ENCODE measurements at places on chromosomes 3 and 15.

- no peak for DNase-seq
Measured at GRCh38 chr3:160950542-160950941, 154.6 kb downstream of the B3GALNT1 start.

GRCh38 chr15:37788330-37788729 lies 146.1 kb upstream of the TMCO5A start:
- DNase-seq = no peak

DNA sequence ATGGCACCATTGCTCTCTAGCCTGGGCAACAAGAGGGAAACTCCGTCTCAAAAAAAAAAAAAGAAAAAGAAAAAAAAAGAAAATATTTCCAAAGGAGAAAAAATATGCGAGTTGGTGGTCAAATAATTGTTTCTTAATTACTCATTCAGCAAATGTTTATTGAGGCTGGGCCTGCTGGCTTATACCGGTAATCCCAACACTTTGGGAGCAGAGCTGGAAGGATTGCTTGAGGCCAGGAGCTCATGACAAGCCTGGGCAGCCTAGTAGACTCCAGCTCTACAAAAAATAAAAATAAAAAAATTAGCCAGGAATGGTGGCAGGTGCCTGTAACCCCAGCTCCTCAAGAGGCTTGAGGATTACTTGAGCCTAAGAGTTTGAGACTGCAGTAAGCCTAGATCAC lies 4.1 kb downstream of the KNL1 start:
- no peak for DNase-seq

DNA sequence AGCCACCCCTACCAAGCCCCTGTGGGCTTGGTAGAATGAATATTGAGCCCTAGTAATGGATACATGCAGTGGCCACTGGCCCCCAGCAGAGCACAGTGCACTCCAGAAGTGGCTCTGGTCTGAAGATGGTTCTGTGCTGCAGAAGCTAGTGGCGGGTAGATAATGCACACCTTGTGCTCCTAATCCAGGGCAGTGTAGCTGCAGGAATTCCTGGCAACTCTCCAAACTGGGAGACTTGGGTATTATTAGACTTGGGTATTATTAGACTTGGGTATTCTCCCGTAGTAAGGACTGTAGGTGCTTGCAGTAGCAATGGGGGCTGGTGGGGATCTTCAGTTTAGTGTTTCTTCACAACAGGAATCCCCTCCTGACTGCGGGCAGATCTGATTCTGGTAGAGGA lies 34.7 kb downstream of the NUSAP1 start:
- DNase-seq = no peak

DNA sequence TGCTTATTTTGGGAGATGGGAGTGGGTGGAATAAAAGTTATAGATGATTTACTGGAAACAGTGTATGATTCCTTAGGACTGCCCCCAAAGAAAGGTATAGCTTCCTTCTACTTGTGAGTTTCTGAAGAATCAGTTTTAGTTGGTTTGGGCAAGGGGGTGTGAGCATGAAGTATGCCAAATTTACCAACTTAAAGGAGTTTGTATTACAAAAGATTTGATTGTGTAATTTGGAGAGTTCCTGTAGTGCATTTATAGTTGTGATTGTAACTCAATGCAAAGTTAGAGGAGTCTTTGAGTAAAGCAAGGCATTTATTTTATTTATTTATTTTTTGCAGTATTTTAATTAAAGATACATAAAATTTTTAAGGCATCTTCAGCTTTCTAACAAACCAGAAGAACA lies 42.8 kb downstream of the TSC22D2 start:
- DNase-seq = no peak

DNA sequence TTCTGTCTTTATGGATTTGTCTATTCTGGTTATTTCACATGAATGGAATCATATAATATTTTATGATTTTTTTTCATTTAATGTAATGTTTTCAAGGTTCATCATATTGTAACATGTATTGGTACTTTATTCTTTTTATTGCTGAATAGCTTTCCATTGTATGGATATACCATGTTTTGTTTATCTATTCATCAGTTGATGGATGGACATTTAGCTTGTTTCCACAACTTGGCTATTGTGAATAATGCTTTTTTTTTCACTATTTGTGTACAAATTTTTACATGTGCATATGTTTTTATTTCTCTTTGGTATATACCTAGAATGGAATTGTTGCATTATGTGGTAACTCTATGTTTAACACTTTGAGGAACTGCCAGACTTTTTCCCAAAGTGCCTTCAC lies 64.7 kb downstream of the PFN2 start:
- no peak for DNase-seq

DNA sequence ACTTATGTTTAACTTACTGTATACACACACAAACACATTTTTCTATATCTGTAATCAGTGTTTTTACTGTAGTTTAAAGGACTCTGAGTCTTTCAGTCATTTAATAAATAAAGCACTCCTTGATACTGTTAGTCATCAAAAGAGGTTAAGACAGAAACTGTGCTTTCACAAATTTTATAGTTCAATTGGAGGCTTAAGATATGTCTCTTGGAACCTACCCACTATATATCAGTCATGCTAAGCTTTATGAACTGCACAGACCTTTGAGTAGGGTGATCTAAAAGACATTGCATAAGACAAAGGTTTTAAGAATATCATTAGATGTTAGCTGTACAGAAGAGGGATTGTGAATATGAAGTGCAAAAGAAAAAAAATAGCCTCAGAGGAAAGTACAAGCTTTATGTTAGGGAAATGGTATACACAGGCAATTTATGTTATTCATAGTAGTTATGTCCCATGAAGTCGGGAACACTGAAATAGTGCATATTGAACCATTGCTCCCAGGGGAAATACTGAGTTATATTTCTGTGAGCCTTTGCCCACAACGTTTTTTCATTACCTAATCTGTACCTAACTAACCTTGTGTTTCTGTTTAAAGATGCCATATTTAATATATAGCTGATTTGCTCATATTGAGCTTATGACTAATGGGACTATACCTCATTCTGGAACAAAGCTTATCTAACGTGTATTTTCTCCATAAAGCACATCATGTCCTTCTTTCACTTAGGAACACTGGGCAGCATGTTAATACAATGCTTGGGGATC lies 19.7 kb downstream of the CHMP2B start:
- no peak for DNase-seq

DNA sequence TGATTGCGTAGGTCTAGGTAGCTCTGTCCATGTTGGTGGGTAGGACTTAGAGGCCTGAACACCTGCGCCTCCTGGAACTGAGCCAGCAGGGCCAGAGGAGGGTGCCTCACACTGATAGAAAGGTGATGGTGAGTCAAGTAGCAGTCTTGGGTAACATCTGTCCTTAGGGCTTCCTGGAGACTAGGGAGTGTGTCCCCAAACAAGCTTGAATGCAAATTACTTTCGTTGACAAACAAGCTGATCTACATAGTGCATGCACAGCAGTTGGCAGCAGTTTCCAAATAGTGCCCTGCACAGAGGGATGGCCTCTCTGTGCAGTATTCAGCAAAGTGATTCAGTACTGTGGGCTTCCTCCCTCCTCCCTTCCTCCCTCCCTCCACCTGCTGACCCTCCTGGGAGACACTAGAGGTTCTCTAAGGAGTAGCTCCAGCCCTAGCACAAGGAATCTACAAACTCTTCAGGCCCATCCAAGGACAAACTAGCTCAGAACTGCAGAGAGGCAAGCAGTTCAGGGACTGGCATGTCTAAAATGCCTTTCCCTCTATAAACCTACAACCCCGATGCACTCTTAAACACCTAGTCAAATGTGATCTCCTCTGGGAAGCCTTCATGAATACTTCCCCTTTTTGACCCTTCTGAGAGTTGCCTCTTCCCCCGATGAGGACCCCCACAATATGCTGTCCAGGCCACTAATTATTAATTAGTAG lies 61.0 kb downstream of the TLE3 start:
- DNase-seq = no peak

GRCh38 chr3:129911261-129911861 lies 17.9 kb upstream of the TMCC1 start:
- DNase-seq = no peak

DNA sequence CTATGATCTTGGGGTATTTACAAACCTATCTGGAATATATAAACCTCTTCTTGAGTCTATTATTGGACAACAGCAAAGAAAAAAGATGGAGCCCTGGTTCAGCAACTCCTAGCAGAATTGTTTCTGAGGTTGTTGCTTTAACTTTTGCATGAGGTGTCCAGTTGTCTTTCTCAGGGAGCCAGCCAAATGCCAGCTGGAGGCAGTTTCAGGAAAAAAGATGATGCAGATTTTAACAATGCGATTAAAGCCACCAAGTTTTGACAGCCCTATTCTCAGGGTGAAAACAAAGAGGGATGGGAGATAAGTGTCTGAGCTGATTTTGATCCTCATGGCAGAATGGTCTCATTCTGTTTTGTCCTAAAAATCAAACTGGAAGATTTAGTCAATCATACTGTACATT lies 181.6 kb upstream of the RASGRP1 start:
- DNase-seq = no peak

- DNase-seq = no peak
Measured at GRCh38 chr3:49716169-49716568, 3.3 kb downstream of the AMIGO3 start.

- no peak for DNase-seq
Measured at GRCh38 chr3:172182797-172183196, 143.4 kb downstream of the FNDC3B start.

DNA sequence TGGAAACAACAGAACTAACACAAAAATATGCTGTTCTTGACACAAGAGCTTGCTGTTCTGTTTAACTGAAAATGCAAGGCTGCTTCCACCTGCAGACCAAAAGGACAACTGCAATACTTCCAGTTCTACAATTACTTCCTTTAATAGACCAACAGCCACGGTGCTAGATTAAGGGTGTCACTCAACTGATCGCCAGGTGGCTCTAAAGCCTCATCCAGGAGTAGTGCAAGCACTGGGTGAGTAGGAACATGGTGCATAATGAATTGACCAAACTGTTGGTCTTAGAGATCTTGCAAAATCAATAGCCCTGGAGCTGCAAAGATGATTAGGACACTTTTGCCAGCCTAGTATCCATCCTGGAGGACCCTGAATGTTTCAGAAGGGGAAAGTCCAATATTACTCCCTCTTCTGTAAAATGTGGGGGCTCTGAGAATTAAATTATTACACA lies 3.6 kb upstream of the CLDN16 start:
- no peak for DNase-seq

GRCh38 chr15:84671211-84671610 lies 13.2 kb upstream of the NMB start:
- DNase-seq = no peak

GRCh38 chr3:66035763-66036477 lies 2.8 kb downstream of the MAGI1 start:
- DNase-seq = no peak

DNA sequence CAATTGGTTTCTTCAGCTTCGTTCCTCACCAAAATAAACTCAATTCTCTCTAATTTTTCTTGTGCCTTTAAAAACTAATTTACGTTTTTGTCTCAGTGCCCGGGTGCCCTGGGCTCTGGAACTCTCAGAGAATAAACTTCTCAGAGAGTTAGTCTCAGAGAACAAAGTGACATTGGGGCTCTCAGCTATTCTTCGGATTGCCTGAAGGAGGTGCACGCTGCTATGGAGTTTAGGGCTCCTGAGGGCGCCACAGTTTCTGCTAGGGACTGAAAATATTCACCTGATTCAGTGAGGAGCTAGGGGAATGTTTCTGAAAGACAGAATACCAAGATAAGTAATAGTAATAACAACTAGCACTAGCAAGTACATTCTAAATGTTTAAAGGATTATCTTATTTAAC lies 22.7 kb downstream of the ZIC4 start:
- DNase-seq = no peak

- no peak for DNase-seq
Measured at GRCh38 chr3:120642368-120642948, 39.6 kb downstream of the HGD start.

GRCh38 chr15:35499723-35500122 lies 46.2 kb downstream of the DPH6 start:
- DNase-seq = no peak

- DNase-seq = no peak
Measured at GRCh38 chr3:117547956-117548550, 838.5 kb downstream of the TUSC7 start.

GRCh38 chr15:29942143-29942542 lies 119.9 kb upstream of the TJP1 start:
- DNase-seq = no peak

DNA sequence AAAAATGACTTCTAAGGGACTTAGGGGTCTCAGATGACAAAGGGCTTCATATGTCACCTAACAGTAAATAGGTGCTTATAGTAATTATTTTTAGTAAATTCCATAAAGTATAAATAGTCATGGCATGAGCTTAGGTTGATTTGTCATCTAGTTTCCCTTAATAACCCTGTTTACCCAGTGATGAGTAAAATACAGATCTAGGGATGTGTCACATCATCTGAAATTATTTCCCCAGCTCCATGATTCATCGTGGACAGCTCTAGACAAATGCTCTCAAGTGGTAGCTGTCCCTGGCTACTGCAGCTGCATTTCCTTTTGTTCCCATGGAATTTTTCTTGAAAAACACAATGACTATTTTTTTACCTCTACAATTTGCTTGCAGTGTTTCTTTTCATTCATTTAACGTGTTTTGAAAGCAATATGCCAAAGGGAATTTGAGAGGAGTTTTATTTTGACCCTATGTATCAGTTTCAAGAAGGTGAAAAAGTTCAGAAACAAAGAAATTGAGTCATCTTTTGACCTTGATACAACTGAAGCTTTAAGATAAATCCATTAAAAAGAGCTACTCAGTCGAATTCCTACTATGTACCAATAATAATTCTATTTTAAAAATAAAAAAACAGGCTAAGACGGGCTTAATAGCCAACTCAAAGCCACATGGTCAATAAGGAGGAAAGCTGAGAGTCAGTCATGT lies 241.6 kb downstream of the KCNMB2 start:
- no peak for DNase-seq

- no peak for DNase-seq
Measured at GRCh38 chr3:32685543-32686185, 676 bp downstream of the CNOT10 start.

- no peak for DNase-seq
Measured at GRCh38 chr15:74392451-74392830, 25.0 kb upstream of the CYP11A1 start.

GRCh38 chr3:27639271-27639670 lies 82.9 kb downstream of the EOMES start:
- DNase-seq = no peak

DNA sequence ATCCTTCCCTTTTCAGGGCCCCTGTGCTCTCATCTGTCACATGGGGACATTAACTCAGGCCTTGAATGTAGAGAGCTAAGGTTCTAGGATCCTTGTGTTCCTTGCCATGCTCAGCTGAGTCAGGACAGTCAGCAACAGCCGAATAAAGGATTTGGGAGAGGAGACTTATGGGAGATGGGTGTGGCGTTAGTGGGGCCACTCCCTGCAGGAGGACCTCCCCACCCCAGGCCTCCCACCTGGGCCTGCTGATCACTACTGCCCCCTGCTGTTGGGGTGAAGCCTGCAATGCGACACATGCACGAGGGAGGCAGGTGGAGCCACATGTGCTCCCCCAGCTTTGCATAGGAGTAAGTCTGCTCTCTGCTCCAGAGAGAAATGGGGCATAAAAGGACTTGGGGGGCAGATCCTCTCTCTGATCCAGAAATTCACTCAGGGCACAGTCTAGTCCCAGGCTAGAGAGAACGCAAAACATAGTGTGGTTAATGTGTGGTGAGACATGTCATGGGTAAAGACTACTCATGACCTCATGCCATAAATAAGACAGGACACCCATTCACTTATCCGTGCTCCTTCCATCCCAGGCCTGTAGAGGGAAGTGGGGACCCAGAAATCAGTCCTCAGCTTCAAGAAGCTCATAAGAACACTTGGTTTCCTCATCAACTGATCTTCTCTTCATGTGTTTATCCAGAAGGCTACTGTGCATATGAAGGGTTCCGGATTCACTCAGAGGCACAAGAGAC lies 19.4 kb downstream of the RBP1 start:
- DNase-seq = no peak

GRCh38 chr15:59191855-59192237 lies 14.8 kb upstream of the LDHAL6B start:
- no peak for DNase-seq
